Dermis blood vessel endothelial cell (primary cell): ENCODE measurements at places on chromosomes 6 and 20. TPM values are rescaled to one million over a fixed set of nuclear protein-coding genes. Genes with fewer than 3 reads are reported as not detected.

GRCh38 chr20:14470977-14471661, 133.7 kb upstream of the FLRT3 start:
- no peak for DNase-seq

DNA sequence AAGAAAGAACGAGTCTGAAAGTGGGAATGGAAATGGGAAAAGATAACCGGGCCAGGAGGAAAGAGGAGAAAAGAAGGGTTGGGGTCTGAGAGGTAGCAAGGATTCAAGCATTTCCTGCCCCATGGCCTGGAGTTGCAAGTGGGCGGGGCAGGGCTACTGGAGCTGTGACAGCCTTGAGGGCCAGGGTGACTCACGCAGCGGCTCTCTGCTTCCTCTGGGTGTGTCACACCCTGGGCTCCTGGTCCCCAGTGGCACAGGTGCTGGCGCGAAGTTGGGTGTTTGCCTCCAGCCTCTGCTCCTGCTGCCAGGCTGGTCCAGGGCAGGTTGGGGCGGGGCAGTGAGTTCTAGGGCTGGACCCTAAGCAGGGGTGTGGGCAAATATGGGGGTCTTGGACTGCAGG, 3.3 kb upstream of the ULBP3 start:
- DNase-seq: peak; percentile 23

DNA sequence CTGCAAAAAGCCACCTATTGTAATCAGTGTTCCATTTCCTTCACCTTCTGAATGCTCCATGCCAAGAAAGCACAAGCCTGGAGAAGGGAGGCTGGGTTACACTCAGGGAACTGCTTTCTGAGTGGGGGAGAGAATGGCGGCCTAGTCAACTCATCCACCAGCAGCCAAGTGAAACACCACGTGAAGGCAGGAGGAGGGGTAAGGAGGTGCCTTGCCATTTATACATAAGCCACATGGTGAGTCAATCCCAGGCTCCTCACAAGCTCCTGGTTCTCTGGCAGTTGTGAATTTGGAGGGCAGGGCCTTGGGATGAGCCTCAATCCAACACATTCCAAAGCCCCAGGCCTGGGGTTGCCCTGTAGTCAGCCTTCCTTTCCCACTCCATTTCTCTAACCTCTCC, 149.4 kb downstream of the CD24 start:
- no peak for DNase-seq

Gene CCDC167
- total RNA-seq: 24.5 and 35.7 TPM in 2 replicates

DNA sequence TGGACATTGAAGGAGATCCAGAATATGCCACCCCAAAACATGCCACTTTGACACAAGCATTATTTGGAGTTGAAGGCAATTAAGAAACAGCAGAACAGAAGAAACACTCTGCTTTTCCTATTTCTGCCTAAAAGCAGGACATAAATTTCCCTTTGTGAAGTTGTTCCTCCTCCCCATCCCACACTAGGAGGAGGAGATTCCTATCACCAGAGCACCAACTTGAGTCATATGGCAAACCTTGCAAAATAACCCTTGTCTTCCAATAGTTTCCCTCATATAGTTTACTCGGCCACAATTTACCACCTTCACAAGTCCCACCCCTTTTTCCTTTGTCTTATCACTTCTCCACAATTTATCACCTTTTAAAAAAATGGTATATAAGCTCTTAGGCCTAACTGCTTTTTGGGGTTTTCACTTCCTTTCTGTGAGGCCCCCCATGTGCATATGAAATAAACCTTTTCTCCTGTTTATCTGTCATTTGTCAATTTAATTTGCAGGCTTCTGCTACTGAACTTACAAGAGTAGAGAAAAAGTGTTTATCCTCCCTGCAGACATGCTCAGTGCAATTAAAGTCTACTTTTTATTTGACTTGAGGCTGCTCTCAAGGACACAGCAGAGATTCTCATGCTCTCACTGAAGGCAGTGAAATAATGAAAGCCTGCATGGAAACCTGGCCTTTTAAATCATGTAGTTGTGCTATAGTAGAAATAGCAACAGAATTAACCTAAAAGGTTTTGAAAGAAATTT, 2.8 kb upstream of the RAB23 start:
- DNase-seq: no peak

DNA sequence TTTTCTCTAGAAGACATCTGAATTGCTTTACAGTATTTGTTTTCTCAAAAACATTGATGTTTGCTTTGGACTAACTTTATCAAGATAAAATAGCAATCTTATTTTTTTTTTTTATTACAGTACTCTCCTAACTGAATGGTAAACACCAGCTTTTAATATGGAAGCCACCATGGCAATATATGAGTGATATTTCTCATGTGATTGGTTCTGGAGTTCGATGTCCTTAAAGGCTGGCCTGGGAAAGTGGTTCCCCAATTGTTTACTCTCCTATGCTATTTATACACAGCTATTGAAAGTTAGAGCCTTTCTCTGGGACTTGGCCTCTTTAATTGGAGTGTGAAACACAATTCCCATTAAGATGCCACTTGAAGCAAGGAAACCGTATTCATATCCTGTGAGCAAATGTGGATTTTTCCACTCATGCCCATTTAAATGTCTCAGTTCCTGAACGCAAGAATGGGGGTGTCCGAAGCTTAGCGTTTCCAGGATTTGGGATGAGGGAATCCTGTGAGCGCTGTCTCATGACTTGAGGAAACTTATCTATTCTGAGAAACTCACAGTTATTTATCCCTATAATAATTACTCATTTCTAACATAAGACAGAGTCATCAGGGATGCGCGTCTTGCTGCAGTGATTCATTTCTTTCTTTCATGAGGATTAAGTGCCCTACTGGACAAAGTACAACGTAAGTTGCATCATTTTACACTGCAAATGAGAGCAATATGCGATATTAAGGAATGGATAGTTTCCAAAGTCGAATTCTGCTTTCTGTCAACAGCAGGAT, 143.3 kb upstream of the PREP start:
- peak; percentile 36 for DNase-seq

- no peak for DNase-seq
Observed at GRCh38 chr20:38937978-38938473, 11.8 kb downstream of the FAM83D start.

GRCh38 chr20:20134941-20135575, 82.7 kb downstream of the CFAP61 start:
- DNase-seq: peak; percentile 53

DNA sequence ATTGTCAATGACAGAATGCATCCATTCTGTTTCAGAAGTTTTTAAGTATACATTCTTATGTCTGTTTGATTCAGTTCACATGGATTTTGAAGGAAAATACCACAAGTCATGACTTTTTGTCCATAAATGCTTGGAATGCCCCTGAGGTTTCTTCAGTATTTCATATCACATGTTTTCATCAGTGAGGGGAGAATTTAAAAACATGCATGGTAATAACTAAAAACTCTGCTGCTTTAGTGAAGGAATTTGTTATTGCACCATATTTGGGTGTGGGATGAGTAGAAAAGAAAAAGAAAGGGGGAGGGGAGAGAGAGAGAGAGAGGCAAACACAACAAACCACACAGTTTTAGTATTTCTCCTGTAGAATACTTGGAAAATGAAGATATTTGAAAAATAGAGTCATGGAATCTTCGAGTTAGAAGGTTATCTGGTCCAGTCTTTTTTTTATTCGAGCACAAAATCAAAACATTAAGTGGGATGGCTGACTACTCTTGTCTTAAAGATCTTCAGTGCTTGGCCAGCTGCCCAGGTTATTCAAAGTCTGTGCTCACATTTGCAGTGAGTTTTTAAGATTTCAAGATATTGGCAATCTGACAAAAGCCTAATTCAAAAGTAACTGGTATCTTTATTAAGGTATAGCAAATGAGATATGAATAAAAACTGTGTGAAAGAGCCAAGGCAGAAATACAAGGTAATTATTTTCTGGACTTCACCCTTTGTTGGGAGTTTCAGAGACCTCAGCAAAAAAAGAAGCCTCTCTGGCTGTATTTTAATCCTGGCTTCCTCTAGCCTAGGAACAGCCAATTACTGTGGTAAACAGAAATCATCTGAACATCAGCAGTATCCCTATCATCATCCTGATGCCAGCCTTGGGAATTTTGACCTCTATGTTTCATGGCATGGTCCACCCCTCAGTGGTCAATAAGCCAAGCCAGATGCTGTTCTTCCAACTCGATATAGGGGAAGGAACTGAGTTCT, 687.9 kb upstream of the CITED2 start:
- peak; percentile 68 for DNase-seq
